T-helper 17 cell (primary cell): ENCODE measurements at places on chromosomes 3 and 15. TPM values are rescaled to one million over a fixed set of nuclear protein-coding genes. Genes with fewer than 3 reads are reported as not detected.

DNA sequence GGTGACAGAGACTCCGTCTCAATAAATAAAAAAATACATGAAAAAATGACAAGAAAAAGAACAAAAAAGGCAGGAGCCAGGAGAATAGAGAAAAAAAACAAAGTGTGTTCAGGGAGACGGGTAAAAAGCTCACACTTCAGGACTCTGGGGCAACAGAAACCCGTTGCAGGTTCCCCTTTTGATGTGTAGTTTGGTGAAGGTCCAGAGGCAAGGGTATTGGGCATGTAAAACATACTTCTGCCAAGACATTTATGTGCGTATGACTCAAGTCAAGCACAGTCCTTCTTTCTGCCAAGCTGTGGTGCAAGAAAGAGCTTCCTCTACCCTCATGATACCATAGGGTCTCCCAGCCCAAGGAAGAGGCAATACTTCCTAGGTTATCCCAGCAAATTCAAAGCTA lies 33.4 kb upstream of the STRIT1 start:
- H3K4me3 ChIP-seq, result no peak overlapping the region
- H3K27me3 ChIP-seq, result peaks cover 4% of the 10 kb centered on the region
- no peak for DNase-seq
- no peak overlapping the region for H3K27ac ChIP-seq

DNA sequence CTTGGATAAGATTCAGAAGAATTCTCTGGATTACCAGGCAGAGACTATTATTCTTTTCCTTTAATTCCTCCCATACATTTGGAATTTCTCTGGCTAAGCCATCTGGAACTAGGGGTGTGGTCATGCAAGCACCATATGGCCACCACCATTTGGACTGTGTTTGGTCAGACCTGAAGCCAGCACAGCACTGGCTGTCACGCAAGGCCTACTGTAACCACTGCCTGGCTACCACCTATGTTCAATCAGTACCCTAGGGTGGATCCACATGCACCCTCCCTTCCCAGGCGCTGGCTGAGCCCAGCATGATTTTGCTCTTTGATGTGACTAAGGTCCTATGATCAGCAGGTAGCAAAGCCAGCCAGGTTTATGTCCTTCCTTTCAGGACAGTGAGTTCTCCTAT lies 287.8 kb upstream of the GOLIM4 start:
- H3K27ac ChIP-seq, result no peak overlapping the region
- no peak overlapping the region for H3K4me3 ChIP-seq
- no peaks in the 10 kb centered on the region for H3K27me3 ChIP-seq

DNA sequence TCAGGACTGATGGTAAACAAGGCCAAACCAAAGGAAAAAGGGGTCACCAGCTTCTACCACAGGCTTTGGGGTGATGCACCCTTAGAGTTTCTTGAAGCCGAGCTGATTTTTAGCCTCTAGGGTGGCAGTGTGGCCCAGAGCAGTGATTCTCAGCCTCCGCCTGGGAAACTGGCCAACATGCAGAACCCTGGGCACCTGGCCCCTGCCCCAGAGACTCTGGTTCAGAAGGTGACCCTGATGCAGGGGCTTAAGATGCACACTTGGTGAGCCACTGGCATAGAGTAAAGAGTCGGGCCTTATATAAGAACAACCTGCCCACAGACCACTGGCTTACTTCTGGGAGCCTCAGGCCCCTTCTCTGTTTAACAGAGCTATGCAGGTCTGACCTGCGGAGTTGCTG lies 44.5 kb downstream of the SYNM start:
- peaks cover 13% of the 10 kb centered on the region for H3K27me3 ChIP-seq
- no peak for DNase-seq
- H3K4me3 ChIP-seq, result no peak overlapping the region

STIMATE gene
- 41.1 TPM for total RNA-seq

COL6A5 gene
- total RNA-seq, result not detected

ST8SIA2 gene
- total RNA-seq, result not detected
